ENCODE measurements at places on chromosomes 2 and 18.
A peak's percentile ranks its signal among the peaks of the same experiment; 100 is the strongest.

DNA sequence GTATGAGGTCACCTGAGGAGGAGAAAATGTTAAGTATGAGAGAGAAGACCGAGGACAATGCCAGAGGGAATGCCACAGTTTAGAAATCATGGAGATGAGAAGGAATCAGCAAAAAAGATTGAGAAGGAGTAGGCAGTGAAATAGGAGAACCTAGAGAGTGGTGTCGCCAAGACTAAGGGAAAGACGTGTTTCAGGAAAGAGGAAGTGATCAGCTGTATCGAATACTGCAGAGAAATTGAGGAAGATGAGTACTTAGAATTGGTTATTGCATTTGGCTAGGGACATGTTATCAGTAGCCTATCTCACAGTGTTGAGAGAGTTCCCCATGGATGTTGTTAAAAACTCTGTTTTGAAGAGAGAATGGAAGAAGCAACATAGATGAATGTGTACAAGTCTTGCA is 112.3 kb downstream of the GALNT1 start:
- DNase-seq, result no peak

GRCh38 chr2:194700116-194700515 is 956.9 kb upstream of the SLC39A10 start:
- peak; percentile 81 for DNase-seq

DNA sequence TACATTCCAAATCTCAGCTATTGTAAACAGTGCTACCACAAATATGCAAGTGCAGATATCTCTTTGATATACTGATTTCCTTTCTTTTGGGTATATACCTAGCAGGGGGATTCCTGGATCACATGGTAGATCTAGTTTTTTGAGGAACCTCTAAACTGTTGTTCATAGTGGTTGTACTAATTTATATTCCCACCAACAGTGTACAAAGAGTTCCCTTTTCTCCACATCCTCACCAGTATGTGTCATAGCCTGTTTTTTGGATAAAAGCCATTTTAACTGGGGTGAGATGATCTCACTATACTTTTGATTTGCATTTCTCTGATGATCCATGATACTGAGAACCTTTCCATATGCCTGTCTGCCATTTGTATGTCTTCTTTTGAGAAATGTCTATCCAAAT is 6.3 kb upstream of the CCNT2 start:
- DNase-seq, result no peak

DNA sequence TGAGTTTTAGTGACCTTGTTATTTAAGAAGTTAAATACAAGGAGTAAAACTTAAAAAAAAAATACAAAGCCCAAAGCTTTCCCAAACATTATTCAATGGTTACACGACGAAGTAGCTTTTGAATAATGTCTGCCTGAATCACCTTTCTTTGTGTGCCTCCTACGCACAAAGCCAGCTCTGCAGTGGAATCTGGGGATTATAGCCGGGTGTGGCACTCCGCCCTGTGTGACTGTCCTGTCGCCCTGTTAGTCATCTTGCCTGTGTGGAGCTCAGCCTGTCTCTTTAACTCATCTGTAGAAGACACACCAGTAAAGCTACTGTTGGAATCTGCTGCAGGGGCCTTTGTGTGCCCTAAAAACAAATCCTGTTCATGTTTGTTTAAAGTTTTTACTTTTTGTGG is 79.4 kb upstream of the TCF7L1 start:
- no peak for DNase-seq

GRCh38 chr2:228474466-228474865 is 293.0 kb upstream of the SPHKAP start:
- DNase-seq, result no peak

DNA sequence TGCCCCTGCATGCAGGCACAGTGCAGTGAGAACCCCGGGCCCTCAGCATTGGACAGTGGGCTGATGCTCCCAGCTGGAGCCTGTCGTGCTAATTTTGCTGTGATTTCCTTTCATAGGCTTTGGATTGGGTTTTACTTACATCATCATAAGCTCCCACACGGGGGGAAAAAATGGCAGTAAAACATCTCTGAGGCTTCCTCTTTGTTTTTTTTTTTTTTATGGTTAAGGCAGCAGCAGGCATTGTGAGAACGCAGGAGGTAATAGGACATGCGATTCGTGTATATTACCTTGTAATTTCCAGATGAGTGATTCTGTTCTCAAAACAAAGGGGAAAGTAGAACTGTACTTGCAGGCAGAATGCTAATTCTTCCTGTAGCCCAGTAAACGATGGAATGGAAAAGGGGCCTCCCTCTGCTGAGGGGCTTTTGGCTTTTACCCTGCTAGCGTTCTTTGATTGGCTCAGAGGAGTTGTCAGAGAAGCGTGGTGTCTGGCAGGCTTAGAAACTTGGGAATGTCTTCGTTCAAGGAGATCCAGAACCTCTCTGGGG is 89.7 kb downstream of the NPAS2 start:
- DNase-seq, result no peak

- no peak for DNase-seq
Measured at GRCh38 chr18:14031053-14031452, 101.2 kb downstream of the ZNF519 start.

GRCh38 chr18:9016633-9017166 is 85.8 kb upstream of the NDUFV2 start:
- DNase-seq, result no peak

DNA sequence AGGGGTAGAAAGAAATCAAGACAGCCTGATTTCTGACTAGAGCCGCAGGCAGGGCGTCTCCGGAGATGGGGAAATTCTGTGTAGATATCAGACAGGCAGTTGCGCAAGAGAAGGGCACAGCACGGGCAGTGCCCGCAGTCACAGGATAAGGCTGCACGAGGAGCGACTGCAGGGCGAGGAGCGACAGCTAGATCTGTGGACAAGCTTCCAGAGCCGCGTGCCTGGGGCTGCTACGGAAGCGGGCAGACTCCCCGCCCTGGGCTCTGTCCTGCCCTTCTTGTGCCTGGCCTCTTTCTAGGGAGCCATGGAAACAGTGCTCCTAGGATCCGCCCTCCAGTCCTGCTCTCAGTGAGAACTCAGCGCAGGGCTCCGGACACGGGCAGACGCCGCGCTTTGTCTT is 12.6 kb downstream of the MC5R start:
- DNase-seq, result no peak

- DNase-seq, result no peak
Measured at GRCh38 chr2:52805901-52806410, 961.6 kb upstream of the CHAC2 start.

DNA sequence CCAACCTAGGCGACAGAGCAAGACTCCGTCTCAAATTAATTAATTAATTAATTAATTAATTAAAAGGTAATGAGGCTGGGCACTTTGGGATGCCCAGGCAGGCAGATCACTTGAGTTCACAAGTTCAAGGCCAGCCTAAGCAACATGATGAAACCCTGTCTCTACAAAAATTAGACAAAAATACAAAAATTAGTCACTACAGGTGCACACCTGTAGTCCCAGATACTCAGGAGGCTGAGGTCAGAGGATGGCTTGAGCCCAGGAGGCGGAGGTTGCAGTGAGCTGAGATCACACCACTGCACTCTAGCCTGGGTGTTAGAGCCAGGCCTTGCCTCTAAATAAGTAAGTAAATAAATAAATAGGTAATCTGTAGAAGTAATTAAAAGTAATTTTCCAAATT is 6.8 kb downstream of the SF3B1 start:
- no peak for DNase-seq

- DNase-seq, result no peak
Measured at GRCh38 chr2:222420508-222420907, 3.8 kb upstream of the SGPP2 start.

DNA sequence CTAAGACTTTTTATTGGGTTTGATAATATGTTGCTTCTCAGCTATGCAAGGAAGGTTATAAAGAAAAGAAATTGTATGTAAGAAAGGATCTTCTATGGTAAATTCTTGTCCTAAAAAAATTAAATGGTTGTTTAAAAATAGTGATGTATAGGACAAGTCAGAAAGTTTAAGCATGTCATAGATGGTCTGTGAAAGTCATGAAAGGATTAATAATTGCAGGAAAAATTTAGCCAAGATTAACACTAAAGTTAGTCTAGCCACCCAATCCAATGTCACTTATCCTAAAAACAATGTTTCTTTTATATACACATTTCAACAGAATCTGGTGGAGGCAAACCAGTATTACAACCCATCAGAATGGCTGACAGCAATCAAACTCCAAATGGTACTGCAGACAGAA is 1046.7 kb upstream of the SLC39A10 start:
- DNase-seq, result no peak

DNA sequence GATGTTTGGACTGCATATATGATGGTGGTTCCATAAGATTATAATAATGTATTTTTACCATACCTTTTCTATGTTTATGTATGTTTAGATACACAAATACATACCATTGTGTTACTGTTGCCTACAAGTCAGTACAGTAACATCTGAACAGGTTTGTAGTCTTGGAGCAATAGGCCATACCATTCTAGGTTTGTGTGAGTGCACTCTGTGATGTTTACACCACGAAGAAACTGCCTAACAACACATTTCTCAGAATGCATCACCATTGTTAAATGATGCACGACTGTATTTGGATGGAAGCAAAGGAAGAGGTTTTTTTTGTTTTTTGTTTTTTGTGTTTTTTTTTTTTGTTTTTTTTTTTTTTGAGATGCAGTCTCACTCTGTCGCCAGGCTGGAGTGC is 9.5 kb downstream of the DUSP19 start:
- no peak for DNase-seq
